Neural crest cell (in vitro differentiated cells): ENCODE measurements at places on chromosomes 5 and 9. TPM values are rescaled to one million over a fixed set of nuclear protein-coding genes. Genes with fewer than 3 reads are reported as not detected.
A peak's percentile ranks its signal among the peaks of the same experiment; 100 is the strongest.

GRCh38 chr9:78127279-78128225, 95.9 kb upstream of the GNAQ start:
- H3K4me1 ChIP-seq, result peaks cover 41% of the 10 kb centered on the region
- H3K27ac ChIP-seq, result no peak overlapping the region
- peak overlapping the region; percentile 5 for H3K4me3 ChIP-seq
- DNase-seq, result peak; percentile 31
- H3K27me3 ChIP-seq, result peaks cover 14% of the 10 kb centered on the region

- peaks cover 10% of the 10 kb centered on the region for H3K36me3 ChIP-seq
- H3K27me3 ChIP-seq, result no peaks in the 10 kb centered on the region
- H3K27ac ChIP-seq, result peak overlapping the region; percentile 9
- H3K4me3 ChIP-seq, result no peak overlapping the region
- H3K4me1 ChIP-seq, result peaks cover 5% of the 10 kb centered on the region
These were observed 42.0 kb downstream of the HABP4 start for GRCh38 chr9:96491880-96492525.

- no peak overlapping the region for H3K4me3 ChIP-seq
- no peaks in the 10 kb centered on the region for H3K27me3 ChIP-seq
- H3K36me3 ChIP-seq, result peaks cover 3% of the 10 kb centered on the region
- peaks cover 10% of the 10 kb centered on the region for H3K4me1 ChIP-seq
- DNase-seq, result no peak
These were observed 64.9 kb downstream of the CFAP95 start for GRCh38 chr9:69885474-69885929.

- DNase-seq, result no peak
- H3K4me3 ChIP-seq, result no peak overlapping the region
- no peaks in the 10 kb centered on the region for H3K27me3 ChIP-seq
- H3K4me1 ChIP-seq, result no peaks in the 10 kb centered on the region
These were observed 64.9 kb upstream of the ENTREP1 start for GRCh38 chr9:69260161-69260560.

DNA sequence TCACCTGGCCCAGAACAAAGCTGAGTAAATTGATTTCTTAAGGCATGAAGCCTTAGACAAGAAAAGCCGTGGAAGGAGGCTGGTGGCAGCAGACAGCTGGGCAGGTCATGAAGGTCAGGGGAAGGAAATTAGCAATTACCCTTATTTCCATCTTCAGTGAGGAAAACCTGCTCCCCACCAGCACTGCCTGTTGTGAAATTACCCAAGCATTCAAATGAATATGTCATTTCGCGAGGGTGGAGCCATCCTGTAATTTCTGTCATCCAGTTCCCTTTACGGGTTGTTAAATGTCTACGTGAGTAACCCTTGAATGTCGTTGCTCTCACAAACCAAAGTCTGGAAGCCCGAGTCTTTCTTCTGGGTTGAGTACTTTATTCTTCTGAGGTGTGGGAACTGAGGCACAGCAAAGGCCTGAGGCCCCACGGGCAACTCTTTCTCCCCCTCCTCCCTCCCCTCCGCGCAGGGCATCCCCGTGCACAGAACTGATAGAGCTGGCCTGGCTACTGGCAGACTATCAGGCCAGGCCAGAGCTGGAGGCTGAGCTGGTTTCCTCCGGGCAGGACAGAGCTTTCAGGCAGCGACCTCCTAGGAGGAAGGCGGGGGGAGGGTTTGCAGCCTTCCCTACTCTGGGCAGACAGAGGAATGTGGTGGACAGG, 22.0 kb upstream of the AK3 start:
- H3K27ac ChIP-seq, result no peak overlapping the region
- H3K36me3 ChIP-seq, result no peaks in the 10 kb centered on the region
- peaks cover 3% of the 10 kb centered on the region for H3K27me3 ChIP-seq
- no peak overlapping the region for H3K4me3 ChIP-seq

DNA sequence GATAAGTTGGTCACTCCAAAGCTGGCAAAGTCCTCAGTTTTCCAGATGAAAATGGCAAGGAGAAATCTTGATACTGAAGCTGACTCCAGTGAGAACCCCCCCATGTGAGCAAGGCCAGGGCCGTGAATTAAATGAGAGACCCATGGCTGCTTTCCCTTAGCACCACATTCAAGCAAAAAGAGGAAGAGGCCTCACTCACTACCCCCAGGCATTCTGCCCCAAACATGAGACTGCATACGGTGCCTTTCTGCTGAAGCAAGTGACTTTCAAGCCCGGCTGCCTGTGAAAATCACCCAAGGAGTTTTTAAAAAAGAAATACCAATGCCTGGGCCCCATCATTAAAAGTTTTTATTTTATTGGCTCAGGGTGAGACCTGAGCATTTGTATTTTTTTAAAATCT, 66.9 kb downstream of the TMEM252 start:
- no peak overlapping the region for H3K4me3 ChIP-seq
- H3K27me3 ChIP-seq, result peaks cover 65% of the 10 kb centered on the region
- no peak for DNase-seq
- no peaks in the 10 kb centered on the region for H3K36me3 ChIP-seq
- H3K4me1 ChIP-seq, result no peaks in the 10 kb centered on the region

- no peak overlapping the region for H3K27ac ChIP-seq
- DNase-seq, result no peak
- H3K27me3 ChIP-seq, result no peaks in the 10 kb centered on the region
- peaks cover 5% of the 10 kb centered on the region for H3K4me1 ChIP-seq
These were observed 49.5 kb upstream of the SARDH start for GRCh38 chr9:133787754-133788025.

- H3K27me3 ChIP-seq, result no peaks in the 10 kb centered on the region
- H3K36me3 ChIP-seq, result peaks cover 10% of the 10 kb centered on the region
- H3K27ac ChIP-seq, result no peak overlapping the region
- no peak overlapping the region for H3K4me3 ChIP-seq
- no peak for DNase-seq
- peaks cover 11% of the 10 kb centered on the region for H3K4me1 ChIP-seq
These were observed 266.0 kb downstream of the DTWD2 start for GRCh38 chr5:118722122-118723020.

GRCh38 chr5:80711216-80711615, 56.4 kb upstream of the DHFR start:
- peaks cover 13% of the 10 kb centered on the region for H3K4me1 ChIP-seq
- H3K27ac ChIP-seq, result no peak overlapping the region
- no peak overlapping the region for H3K4me3 ChIP-seq
- no peak for DNase-seq
- H3K27me3 ChIP-seq, result no peaks in the 10 kb centered on the region

DNA sequence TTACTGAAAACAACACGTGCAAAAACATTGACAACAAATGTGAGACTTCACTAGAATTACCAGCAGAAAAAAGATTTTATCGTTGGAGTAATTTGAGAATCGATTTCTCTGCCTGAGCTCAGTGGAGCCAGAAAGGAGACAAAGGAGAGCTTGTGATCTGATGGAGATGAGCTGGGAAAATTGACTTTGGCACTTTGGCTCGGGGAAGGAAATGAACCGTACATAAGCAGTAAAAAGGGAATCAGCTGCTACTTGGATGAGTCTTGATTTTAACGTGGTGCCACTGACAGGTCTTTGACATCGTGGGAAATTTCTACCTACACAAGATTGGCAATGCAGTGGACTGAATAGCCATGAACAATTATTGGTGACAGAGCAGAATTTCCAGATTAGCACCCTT, 244.7 kb upstream of the RPS23 start:
- H3K27me3 ChIP-seq, result no peaks in the 10 kb centered on the region
- no peaks in the 10 kb centered on the region for H3K36me3 ChIP-seq
- peaks cover 25% of the 10 kb centered on the region for H3K4me1 ChIP-seq
- H3K27ac ChIP-seq, result no peak overlapping the region
- H3K4me3 ChIP-seq, result no peak overlapping the region

DNA sequence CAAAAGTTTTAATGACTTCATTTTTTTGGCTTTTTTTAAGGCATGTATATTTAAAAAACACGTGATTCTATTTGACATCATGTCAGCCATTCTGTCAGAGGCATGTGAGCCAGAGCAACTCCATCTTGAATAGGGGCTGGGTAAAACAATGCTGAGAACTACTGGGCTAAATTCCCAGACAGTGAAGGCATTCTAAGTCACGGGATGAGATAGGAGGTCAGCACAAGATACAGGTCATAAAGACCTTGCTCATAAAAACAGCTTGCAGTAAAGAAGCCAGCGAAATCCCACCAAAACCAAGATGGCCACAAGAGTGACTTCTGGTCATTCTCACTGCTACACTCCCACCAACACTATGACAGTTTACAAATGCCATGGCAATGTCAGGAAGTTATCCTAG, 1000.6 kb upstream of the DMAC1 start:
- DNase-seq, result no peak
- H3K4me1 ChIP-seq, result peaks cover 32% of the 10 kb centered on the region
- H3K27ac ChIP-seq, result no peak overlapping the region
- no peaks in the 10 kb centered on the region for H3K27me3 ChIP-seq
- H3K36me3 ChIP-seq, result no peaks in the 10 kb centered on the region

DNA sequence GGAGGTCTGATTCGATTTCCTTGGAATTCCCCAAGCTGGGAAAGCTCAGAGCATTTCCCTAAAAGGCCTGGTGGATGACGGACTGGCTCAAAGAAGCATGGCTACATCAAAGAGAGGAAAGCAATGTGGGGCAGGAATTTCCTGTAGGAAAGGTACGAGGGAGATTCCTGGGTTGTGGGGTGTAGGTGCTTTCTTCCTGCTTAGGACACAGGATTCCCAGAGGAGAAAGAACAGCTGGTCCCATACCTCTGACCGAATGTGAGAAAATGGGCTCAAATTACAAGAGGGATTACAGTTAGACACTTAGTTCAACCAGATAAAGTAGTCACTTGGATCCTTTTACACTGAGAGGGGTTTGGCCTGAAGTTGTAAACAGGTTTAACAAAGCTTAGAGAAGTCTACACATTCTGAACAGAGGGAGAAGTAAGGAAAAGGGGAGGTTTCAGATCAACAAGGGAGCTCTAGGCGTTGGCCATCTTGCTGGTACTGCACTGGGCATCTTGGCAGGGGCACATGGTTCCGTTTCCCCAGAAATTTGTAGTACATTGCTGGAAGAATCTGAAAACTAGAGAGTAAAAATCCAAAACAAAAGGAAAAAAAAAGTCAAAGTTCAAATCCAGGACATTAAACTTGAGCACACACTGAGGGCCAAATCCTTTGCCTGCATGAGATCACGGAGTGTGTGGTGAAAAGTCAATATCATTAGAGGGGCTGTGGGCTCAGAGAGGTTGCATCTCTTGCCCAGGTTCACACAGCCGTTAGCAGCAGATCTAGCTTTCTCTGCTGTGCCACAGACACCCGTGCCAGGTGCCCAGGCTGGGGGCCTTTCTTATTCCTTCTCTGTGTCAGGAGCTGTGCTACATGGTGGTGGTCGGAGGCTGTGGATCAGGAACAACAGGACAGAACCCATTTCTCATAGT, 171.3 kb downstream of the RGS3 start:
- DNase-seq, result no peak
- no peaks in the 10 kb centered on the region for H3K36me3 ChIP-seq
- no peak overlapping the region for H3K4me3 ChIP-seq
- H3K4me1 ChIP-seq, result peaks cover 16% of the 10 kb centered on the region
- H3K27ac ChIP-seq, result no peak overlapping the region
- no peaks in the 10 kb centered on the region for H3K27me3 ChIP-seq

GRCh38 chr5:179852993-179853547, 5.5 kb downstream of the MRNIP start:
- no peaks in the 10 kb centered on the region for H3K36me3 ChIP-seq
- peaks cover 12% of the 10 kb centered on the region for H3K4me1 ChIP-seq

DNA sequence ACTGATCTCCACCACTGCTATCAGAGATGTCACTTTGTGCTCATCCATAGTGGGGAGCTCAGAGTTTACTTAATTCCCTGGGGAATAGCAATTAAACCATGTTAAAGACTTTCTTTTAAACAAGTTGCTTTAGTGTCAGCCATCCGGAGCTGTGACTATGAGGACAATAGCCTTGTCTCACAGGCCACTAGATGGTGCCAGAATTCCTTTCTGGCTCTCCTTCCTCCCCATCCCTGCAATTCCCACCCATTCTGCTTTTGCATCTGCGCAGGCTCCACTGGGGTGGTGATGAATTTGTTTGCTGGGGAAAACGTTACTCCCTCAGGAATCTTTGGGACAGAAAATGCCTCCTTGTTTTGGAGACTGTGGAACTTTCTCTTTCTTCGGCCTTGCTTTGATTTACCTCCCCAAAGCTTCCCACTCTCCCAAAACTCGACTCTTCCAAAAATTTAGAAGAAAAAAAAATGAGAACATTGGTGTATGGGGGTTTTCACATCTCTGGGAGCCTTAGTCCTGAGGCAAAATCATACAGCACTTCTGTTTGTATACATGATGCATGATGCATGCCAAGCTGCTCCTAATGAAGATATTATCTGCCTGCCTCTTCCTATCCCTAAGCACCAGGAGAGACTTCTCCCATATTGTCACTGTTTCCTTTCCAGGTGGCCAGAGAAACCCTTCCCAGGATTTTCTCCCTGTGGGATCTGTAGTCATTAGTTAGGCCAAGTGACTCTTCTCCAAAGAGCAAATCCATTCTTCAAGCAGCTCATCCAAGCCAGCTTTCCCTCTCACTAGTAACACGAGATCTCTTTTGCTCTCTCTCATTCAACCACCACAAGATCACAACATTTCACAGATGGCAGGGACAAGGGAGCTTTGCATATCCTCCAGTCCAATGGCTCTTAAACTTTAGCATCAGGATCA, 466.1 kb downstream of the TLR4 start:
- peak; percentile 40 for DNase-seq
- H3K4me3 ChIP-seq, result no peak overlapping the region
- no peak overlapping the region for H3K27ac ChIP-seq
- peaks cover 3% of the 10 kb centered on the region for H3K4me1 ChIP-seq
- H3K36me3 ChIP-seq, result no peaks in the 10 kb centered on the region
- H3K27me3 ChIP-seq, result peaks cover 42% of the 10 kb centered on the region

GRCh38 chr5:16108418-16108817, 71.2 kb downstream of the MARCHF11 start:
- no peaks in the 10 kb centered on the region for H3K4me1 ChIP-seq
- no peak for DNase-seq
- H3K27me3 ChIP-seq, result peaks cover 2% of the 10 kb centered on the region
- H3K4me3 ChIP-seq, result no peak overlapping the region

DNA sequence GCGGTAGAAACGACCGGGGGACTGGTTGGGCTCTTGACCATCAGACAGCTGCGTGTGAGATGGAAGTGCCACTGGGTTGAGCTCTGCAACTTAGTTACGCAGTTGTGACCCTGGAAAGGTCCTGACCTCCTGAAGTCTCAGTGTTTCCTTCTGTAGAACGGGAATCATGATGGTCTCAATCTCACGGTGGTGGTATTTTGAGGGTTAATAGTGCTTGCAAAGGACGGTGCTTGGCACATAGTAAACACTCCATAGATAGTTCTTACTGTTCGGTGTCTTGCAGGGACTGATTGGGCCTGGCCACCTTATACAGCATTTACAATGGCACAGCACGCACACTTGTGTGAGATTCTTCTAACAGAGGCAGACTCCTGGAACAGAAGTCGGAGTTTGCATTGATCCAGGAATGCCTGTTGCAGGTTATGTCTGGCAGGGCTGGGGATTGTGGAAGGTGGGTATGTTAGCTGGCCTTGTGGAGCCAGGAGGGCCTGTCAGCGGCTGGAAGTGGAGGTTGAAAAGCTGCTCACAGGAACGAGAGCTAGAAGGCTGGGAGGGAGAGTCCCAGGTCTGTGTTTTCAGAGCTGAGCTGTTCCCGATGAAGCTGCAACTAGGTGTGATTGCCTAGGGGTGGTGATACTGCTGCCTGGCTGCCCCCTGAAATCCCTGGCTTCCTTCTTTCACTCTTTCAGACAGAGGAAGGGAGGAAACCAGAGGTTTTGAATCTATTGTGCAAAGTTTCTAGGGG, 962 bp upstream of the TXN start:
- peak overlapping the region; percentile 96 for H3K4me3 ChIP-seq
- no peaks in the 10 kb centered on the region for H3K27me3 ChIP-seq
- H3K36me3 ChIP-seq, result no peaks in the 10 kb centered on the region
- H3K4me1 ChIP-seq, result peaks cover 47% of the 10 kb centered on the region

The HTR1A gene
- not detected in 2 replicates for total RNA-seq

The SPINK4 gene
- not detected in 2 replicates for total RNA-seq

The PDCD1LG2 gene
- not detected in 2 replicates for total RNA-seq

The FAM163B gene
- total RNA-seq, result not detected in 2 replicates

The IFNA21 gene
- total RNA-seq, result not detected in 2 replicates

The ZNG1F gene
- 9.5 and 11.7 TPM in 2 replicates for total RNA-seq

The RNF183 gene
- total RNA-seq, result not detected in 2 replicates

The NOXA1 gene
- total RNA-seq, result 0.89 and 0.98 TPM in 2 replicates
